ENCODE measurements at places on chromosomes 5 and 9. TPM values are rescaled to one million over a fixed set of nuclear protein-coding genes. Genes with fewer than 3 reads are reported as not detected.

The TTC33 gene
- total RNA-seq = 17.5 TPM

DNA sequence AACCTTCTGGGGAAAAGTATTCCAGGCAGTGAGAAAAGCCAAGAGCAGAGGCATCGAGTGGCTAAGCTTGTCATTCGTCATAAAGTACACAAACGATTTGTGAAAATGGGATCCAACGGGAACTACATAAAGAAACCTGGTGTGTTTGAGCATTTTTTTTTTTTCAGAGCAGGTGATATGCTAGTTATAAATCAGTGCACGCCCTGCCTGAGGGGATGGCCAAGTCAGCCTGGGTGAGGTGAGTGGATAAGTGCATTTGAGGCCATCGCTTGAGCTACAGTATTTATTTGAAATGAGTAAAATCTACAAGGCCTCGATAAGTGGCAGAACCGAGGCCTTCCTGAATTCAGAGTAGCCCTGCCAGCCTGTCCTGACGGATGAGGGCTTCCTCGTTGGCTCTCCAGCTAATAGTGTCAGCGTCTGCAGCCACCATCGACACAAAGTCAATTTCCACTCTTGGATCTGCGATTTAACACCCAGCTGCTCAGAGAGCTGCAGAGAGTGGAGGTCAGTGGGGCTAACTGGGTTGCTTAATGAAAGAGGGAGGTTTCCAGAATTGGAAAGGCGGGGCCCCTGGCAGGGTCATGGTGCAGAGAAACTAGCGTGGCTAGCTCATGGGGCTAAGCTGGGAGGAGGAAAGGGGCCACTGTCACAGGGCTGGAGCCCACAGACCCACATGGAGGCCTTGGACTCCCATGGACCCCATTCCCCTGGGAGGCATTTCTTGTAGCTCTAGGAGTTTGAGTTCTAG, 27.3 kb downstream of the PPARGC1B start:
- no peaks in the 10 kb centered on the region for H3K27me3 ChIP-seq
- no peak overlapping the region for H3K4me3 ChIP-seq
- peaks cover 4% of the 10 kb centered on the region for H3K36me3 ChIP-seq
- no peak for DNase-seq

- no peaks in the 10 kb centered on the region for H3K36me3 ChIP-seq
- no peaks in the 10 kb centered on the region for H3K4me1 ChIP-seq
- no peak for DNase-seq
- no peak overlapping the region for H3K27ac ChIP-seq
Observed at GRCh38 chr5:1545126-1545804, 21.5 kb upstream of the LPCAT1 start.

- peaks cover 4% of the 10 kb centered on the region for H3K4me1 ChIP-seq
- H3K36me3 ChIP-seq = no peaks in the 10 kb centered on the region
- no peaks in the 10 kb centered on the region for H3K27me3 ChIP-seq
- DNase-seq = no peak
- H3K4me3 ChIP-seq = no peak overlapping the region
Observed at GRCh38 chr5:76804266-76804665, 14.6 kb upstream of the F2RL1 start.

DNA sequence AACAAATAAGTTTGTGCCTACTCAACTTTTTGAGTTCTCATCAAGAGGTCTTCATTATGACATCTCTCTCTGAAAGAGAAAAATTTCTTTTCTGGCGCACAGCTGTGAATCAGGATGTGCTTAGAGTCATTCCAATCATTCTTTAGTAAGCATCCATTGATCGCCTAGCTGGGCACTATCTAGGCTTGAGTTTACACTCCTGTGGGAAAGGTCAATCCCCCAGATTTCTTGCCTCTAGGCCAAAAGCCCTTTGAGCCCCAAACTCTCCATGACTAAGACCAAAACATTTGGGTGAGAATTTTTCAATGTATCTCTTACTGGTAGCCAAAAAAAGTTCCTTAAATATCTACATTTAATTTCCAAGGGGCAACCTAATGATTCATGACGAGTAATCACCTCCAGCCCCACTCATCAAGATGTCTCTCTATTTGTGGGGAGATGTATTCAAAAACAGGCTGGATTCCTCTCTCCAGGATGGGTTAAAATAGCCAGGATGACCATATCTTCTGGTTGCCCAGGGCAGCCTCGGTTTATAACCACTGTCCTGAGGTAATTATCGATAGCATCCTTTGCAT, 101.7 kb downstream of the GNA14 start:
- no peak overlapping the region for H3K27ac ChIP-seq
- no peak for DNase-seq
- no peaks in the 10 kb centered on the region for H3K27me3 ChIP-seq
- H3K4me3 ChIP-seq = no peak overlapping the region
- no peaks in the 10 kb centered on the region for H3K36me3 ChIP-seq

DNA sequence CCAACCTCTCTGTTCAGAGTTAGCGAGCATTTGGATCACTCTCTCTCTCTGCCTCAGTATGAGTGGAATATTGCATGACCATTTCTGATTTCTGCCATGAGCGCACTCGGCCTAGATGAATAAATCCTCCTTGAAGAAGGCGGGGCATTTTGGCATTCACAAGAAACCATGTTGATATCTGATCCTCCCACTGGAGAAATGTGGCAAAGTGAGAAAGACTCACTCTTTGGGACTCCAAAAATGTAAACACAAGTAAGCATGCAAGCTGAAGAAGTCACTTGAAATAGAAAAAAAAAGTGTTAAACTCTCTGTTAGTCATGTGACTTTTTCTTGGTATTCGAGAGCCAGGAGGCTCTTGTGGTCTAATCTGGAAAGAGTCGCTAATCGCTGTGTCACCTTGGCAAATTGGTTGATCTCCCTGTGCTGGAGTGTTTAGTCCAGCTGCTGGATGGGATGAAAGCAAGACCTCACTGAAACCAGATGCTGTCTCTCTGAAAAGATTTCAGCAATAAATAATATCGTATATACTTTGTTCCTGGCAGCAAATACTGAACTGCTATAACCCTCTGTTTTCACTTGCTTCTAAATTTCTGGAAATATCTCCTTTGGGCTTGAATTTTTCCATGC, 95.5 kb downstream of the GHR start:
- H3K27me3 ChIP-seq = no peaks in the 10 kb centered on the region
- peak overlapping the region; percentile 25 for H3K27ac ChIP-seq
- DNase-seq = peak; percentile 17
- peak overlapping the region; percentile 2 for H3K4me3 ChIP-seq
- no peaks in the 10 kb centered on the region for H3K36me3 ChIP-seq

GRCh38 chr5:173707392-173707791, 90.9 kb upstream of the BOD1 start:
- no peak overlapping the region for H3K4me3 ChIP-seq
- H3K27me3 ChIP-seq = no peaks in the 10 kb centered on the region

DNA sequence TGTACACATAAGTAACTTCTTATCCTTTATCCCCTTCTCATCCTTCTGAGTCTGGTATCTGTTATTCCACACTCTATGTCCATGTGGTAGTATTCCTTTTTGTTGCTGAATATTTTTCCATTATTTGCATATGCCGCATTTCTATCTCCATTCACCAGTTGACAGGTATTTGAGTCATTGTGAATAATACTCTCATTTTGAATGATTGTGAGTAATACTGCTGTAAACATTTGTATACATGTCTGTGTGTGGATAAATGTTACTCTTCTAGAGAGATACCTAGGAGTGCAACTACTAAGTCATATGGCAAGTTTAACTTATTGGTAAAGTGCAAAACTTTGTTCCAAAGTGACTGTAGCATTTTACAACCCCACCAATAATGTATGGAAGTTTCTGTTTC, 15.6 kb downstream of the RIC1 start:
- no peak for DNase-seq
- no peak overlapping the region for H3K27ac ChIP-seq
- H3K4me3 ChIP-seq = no peak overlapping the region
- peaks cover 5% of the 10 kb centered on the region for H3K36me3 ChIP-seq

DNA sequence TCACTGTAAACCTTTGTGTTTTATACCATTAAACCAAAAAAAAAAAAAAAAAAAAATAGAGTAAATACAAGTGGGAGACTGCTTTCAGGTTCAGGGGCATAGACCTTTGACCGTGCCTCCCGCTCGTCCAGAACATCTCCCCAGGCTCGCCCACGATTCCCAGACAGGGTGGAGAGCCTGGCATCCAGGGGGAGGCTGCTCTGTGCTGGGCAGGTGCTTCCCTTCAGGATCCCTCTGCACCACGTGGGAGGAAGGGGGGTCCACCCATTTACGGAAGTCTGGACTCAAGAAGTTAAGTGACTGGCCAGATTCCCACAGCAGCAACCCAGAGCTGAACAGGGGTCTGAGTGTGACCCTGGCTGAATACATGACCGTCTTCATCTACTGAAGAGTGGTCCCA, 125.4 kb upstream of the LMX1B start:
- no peaks in the 10 kb centered on the region for H3K36me3 ChIP-seq
- H3K4me3 ChIP-seq = no peak overlapping the region
- no peaks in the 10 kb centered on the region for H3K27me3 ChIP-seq
- no peaks in the 10 kb centered on the region for H3K4me1 ChIP-seq

GRCh38 chr5:55021821-55022220, 2.2 kb upstream of the GZMK start:
- H3K4me3 ChIP-seq = no peak overlapping the region
- no peaks in the 10 kb centered on the region for H3K27me3 ChIP-seq
- H3K36me3 ChIP-seq = no peaks in the 10 kb centered on the region
- no peaks in the 10 kb centered on the region for H3K4me1 ChIP-seq

DNA sequence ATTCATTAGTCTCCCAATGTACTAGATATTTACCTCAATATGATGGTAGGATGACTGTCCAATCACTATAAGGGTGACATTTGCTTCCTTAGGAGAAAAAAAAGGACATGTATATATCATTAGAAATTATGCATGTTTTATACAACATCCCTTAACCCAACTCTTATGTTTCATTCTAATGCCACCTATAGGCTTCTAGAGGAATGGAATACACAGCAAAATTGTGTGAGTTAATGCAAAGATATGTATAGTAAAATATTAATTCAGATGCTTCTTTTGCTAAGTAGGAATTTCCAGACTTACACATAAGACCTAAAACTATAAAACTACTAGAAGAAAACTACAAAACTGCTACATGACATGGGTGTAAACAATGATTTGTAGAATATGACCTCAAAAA, 3.5 kb downstream of the PRXL2C start:
- no peaks in the 10 kb centered on the region for H3K27me3 ChIP-seq
- no peak for DNase-seq
- H3K4me3 ChIP-seq = no peak overlapping the region
- H3K36me3 ChIP-seq = peaks cover 55% of the 10 kb centered on the region
- no peak overlapping the region for H3K27ac ChIP-seq

The COL15A1 gene
- total RNA-seq = 81.0 TPM

- no peaks in the 10 kb centered on the region for H3K36me3 ChIP-seq
- H3K27me3 ChIP-seq = no peaks in the 10 kb centered on the region
- no peak overlapping the region for H3K27ac ChIP-seq
- no peak for DNase-seq
- no peaks in the 10 kb centered on the region for H3K4me1 ChIP-seq
Observed at GRCh38 chr9:10274988-10275387, 337.8 kb downstream of the PTPRD start.

- peak overlapping the region; percentile 66 for H3K27ac ChIP-seq
- no peaks in the 10 kb centered on the region for H3K36me3 ChIP-seq
- peaks cover 51% of the 10 kb centered on the region for H3K4me1 ChIP-seq
Observed at GRCh38 chr5:140220698-140221064, 45.7 kb downstream of the CYSTM1 start.

Measured in heart left ventricle (tissue), 16 donors.